ENCODE measurements at places on chromosomes 11 and 22.

DNA sequence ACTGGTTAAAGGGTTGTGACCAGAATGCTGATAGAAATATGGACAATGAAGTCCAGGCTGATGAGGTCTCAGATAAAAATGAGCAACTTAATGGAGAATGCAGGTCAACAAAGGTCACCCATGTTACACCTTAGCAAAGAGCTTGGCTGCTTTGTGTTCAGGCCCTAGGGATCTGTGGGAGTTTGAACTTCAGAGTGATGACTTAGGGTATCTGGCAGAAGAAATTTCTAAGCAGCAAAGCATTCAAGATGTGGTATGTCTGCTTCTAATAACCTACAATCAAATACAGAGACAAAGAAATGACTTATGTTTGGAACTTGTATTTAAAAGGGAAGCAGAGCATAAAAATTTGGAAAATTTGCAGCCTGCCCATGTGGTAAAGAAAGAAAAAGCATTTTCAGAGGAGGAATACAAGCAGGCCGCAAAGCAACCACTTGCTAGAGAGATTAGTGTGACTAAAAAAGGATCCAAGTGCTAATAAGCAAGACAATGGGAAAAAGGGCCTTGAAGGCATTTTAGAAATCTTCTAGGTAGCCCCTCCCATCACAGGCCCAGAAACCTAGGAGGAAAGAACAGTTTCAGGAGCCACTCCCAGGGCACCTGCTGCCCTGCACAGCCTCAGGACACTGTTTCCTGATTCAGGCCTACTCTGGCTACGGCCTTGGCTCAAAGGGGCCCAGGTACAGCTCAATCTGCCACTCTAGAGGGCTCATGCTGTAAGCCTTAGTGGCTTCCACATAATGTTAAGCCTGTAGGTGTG, 41.3 kb downstream of the TNKS1BP1 start:
- H3K27me3 ChIP-seq, result no peaks in the 10 kb centered on the region
- H3K4me3 ChIP-seq, result no peak overlapping the region
- no peaks in the 10 kb centered on the region for H3K4me1 ChIP-seq
- H3K27ac ChIP-seq, result no peak overlapping the region
- no peak for DNase-seq
- no peaks in the 10 kb centered on the region for H3K36me3 ChIP-seq

GRCh38 chr11:23205156-23205871, 345.0 kb upstream of the CCDC179 start:
- no peaks in the 10 kb centered on the region for H3K4me1 ChIP-seq
- H3K27me3 ChIP-seq, result no peaks in the 10 kb centered on the region
- H3K36me3 ChIP-seq, result no peaks in the 10 kb centered on the region
- no peak overlapping the region for H3K27ac ChIP-seq
- no peak overlapping the region for H3K4me3 ChIP-seq

- DNase-seq, result no peak
- no peaks in the 10 kb centered on the region for H3K27me3 ChIP-seq
- no peak overlapping the region for H3K27ac ChIP-seq
- H3K4me3 ChIP-seq, result no peak overlapping the region
- no peaks in the 10 kb centered on the region for H3K4me1 ChIP-seq
- no peaks in the 10 kb centered on the region for H3K36me3 ChIP-seq
These were observed 21.5 kb upstream of the MMP7 start for GRCh38 chr11:102552020-102552419.

- no peak overlapping the region for H3K4me3 ChIP-seq
- no peaks in the 10 kb centered on the region for H3K4me1 ChIP-seq
- H3K27ac ChIP-seq, result no peak overlapping the region
- H3K36me3 ChIP-seq, result peaks cover 49% of the 10 kb centered on the region
- H3K27me3 ChIP-seq, result no peaks in the 10 kb centered on the region
These were observed 20.9 kb downstream of the CSNK1E start for GRCh38 chr22:38296372-38296771.
